ENCODE measurements at places on chromosomes 3 and 15.

DNA sequence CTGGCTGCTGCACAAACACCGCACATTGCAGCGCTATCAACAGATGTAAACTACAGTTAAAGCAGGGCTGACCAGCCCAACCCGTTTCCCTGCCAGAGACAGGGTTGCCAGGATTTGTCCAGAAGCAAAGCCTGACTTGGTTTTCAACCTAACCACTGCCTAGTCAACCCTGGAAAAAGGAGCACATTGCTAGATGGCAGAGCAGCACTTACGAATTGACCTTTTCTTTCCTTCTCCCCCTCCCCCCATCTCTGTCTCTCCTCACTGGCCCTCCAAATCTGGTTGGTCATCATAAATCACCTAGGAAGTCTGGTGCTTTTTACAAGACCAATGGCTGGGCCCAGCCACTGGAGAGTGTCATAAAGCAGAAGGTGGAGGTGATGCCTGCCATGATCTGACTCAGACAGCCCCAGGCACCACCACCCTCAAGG is 51.3 kb downstream of the ABCC5 start:
- DNase-seq = no peak

- no peak for DNase-seq
Measured at GRCh38 chr15:28023933-28024888, 74.9 kb downstream of the OCA2 start.

DNA sequence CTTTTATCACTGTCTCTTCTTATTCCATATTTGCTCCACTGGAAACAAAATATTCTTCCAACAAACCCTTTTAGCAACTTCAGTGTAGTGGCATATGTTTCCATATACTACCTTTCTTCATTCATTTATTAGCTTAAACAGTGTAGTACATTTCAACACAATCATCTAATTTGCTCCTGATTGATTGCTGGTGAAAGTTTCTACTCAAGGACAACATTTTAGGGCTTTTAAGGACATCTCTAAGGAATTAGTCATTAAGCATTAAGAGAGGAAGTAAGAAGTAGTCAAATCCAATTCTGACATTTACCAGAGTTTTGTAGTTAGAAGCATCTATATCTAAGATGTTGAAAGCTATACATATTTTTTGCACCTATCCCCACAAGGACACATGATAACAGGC is 55.8 kb downstream of the RSRC1 start:
- no peak for DNase-seq

GRCh38 chr3:70011582-70011981 is 12.0 kb downstream of the SAMMSON start:
- no peak for DNase-seq

DNA sequence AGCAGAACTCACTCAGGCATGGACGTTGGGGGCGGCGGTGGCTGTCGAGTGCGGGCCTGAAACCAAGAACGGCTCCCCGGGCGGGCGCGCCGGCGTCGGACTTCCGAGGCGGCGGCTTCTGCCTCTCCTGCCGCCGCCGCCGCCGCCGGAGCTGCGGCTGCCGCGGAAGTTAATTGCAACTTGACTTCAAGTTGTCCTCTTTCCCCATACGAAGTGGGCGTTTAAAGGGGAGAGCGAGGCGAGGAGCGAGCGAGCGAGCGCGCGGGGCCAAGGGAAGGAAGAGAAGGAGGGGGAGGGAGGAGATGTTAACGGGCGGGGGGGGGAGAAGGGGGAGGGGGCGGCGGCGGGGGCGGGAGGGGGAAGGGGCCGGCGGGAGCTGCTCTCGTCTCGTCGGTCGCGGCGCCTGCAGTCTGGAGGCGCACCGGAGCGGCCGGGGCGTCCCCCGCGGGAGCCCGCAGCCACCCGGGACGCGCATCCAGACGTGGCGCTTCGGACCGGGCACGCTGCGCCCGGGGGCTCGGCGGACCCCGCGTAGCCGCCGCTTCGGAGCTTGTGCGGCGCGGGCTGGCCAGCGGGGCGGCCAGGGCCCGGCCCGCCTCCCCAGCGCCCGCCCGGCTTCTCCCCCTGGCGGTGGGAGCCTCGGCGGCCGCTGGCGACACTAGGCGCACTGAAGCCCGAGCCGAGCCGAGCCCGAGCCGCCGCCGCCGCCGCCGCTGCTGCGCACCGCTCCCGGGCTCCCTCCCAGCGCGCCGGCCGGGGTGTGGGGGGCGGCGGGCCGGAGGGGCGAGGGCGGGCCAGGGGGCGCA is 19.7 kb upstream of the SATB1 start:
- DNase-seq = no peak

DNA sequence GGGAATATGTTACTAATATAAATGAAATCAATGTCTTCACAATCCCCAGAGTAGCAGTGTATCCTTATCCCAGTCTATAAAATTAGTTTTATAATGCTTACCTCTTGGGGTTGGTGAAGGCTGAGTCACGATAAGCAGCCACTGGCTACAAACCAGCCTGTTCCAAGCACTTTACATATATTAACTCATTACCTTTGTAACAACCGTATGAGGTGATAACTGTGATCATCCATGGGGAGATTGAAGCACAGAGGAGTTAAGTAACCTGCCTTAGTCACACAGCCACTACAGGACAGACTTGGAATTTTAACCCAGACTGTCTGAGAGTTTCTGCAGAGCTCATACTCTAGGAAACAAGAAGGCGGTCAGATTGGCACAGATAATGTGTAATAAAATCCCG is 43.3 kb upstream of the MITF start:
- DNase-seq = no peak

DNA sequence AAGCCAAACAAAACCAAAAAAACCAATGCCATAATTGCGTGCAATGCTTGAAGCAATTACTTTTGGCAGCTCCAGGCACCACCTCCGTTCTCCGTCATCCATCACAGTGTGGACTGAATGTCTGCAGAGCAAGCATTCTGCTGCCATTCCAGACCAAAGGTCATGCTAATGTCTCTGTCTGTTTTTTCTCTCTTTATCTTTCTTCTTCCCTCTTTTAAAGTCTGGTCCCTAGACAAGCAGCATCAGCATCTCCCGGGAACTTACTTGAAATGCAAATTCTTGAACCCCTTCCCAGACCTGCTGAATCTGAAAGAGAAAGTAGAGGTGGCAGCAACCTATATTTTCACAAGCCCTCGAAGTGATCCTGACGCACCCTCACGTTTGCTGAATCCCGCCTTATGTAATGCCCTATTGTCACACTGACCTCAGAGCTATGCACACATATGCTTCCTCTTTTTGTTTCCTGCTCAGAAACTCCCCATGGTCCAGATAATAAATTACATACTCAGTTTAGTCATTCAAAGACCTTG is 297.3 kb upstream of the PROK2 start:
- DNase-seq = no peak

DNA sequence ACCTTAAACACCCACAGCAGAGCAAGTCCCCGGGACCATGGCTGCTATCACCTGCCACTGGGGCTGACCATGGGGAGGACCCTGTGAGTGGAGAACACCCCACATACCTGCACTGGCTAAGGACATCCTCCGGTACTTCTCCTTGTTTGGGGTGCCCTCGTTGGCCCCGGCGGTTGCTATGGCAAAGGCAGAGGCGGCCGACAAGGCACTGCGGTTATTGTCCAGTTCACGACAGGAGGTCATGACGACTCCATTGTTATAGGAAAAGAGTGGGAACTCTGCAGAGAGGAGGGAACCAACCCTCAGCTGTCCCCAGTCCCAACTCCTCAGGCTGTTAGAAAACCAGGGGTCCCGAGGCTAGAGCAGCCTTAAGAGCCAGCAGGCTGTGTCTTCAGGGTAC is 54.8 kb upstream of the CTSH start:
- no peak for DNase-seq

GRCh38 chr3:195258449-195259153 is 12.4 kb downstream of the XXYLT1 start:
- DNase-seq = no peak

DNA sequence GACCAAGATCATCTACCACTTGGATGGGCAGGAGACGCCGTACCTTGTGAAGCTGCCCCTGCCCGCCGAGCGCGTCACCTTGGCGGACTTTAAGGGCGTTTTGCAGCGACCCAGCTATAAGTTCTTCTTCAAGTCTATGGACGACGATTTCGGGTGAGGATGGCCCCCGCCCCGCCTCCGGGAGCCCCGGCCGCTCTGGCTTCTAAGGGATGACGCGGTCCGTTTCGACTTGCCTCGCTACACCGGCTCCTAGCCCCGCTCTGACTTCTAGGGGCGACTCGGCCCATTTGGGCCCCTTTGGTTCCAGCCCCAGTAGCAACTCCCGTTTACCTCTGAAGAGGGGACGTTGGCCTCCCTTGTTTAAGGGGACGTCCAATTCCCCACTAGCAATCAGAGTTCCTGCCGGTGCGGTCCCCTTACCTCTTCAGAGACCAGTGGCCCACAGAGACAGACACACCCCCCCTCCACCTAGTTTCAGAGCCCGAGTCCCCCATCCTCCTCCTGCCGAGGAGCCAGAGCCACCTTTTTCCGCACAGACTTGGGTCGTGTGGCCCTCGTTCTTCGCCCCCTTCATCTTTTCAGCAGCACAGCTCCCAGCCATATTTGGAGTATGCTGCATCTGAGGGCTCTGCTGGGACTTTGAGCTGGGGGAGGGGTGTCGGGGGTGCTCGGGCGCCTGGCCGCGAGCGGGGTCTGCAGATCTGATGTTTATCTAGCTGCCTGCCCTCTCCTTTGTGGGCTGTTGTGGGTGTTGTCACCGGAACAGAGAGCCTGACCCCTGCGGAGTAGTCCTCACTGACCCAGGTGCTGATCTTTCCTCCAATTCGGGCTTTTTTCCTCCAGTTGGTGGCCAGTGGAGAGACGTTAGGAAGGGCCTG is 706 bp downstream of the DVL3 start:
- no peak for DNase-seq

GRCh38 chr15:53843869-53844569 is 84.6 kb upstream of the WDR72 start:
- no peak for DNase-seq

GRCh38 chr3:61561374-61562041 is at the start of gene PTPRG:
TSS of gene PTPRG (plus strand) at chr3:61561571. CDS start at chr3:61562288, 717 bp downstream.
- peak; percentile 63 for DNase-seq

- DNase-seq = no peak
Measured at GRCh38 chr15:70562906-70563305, 200.5 kb downstream of the UACA start.

- DNase-seq = no peak
Measured at GRCh38 chr3:182384221-182384620, 409.1 kb upstream of the ATP11B start.

- no peak for DNase-seq
Measured at GRCh38 chr3:114675104-114675503, 381.3 kb downstream of the TIGIT start.

GRCh38 chr3:181712553-181713279 is 991 bp downstream of the SOX2 start:
- no peak for DNase-seq

DNA sequence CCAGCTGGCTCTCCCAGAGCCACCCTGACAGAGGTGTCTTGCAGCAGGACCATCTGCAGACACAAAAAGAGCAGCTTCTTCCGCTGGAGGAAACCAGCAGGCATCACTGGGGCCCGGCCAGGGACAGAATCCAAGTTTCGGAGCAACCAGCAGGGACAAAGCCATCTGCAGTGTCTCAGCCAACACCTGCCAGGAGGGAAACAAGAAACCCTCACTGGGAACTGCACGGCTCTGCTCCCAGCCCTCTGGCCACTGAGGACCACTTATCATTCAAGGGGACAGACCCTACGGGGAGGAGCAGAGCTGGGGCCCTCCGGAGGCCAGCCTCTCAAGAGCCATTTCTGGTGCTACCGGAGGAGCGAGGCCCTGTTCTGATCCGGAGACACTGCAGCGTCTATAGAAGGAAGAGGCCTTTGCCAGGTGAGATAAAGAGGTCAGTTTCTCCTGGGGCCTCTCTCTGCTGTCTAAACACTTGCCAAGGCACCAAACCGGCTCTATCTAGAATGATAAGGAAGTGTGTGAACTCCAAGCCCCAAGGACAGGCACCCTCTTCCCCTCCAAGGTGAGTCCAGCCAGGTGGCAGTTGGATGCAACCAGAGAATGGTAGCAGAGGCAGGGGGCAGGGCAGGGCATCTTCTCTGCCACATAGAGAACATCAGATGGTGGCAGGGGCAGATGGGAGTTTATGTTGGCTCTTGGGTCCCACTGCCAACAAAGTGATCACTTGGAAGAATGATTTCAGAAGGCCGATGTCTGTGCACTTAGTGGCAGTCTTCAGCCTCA is 89.0 kb downstream of the CHSY1 start:
- DNase-seq = no peak

- DNase-seq = no peak
Measured at GRCh38 chr3:20456511-20456910, 270.5 kb upstream of the SGO1 start.

Data from epithelial cell of prostate (primary cell).